ELF-1 (cell line): ENCODE measurements at places on chromosomes 11 and 22.
A peak's percentile ranks its signal among the peaks of the same experiment; 100 is the strongest.

- no peak for DNase-seq
Measured at GRCh38 chr11:40230821-40231220, 1228.6 kb downstream of the LRRC4C start.

GRCh38 chr11:37857726-37858125, 1259.7 kb upstream of the RAG2 start:
- peak; percentile 16 for DNase-seq

GRCh38 chr11:34659096-34659733, 38.3 kb downstream of the EHF start:
- DNase-seq: no peak

DNA sequence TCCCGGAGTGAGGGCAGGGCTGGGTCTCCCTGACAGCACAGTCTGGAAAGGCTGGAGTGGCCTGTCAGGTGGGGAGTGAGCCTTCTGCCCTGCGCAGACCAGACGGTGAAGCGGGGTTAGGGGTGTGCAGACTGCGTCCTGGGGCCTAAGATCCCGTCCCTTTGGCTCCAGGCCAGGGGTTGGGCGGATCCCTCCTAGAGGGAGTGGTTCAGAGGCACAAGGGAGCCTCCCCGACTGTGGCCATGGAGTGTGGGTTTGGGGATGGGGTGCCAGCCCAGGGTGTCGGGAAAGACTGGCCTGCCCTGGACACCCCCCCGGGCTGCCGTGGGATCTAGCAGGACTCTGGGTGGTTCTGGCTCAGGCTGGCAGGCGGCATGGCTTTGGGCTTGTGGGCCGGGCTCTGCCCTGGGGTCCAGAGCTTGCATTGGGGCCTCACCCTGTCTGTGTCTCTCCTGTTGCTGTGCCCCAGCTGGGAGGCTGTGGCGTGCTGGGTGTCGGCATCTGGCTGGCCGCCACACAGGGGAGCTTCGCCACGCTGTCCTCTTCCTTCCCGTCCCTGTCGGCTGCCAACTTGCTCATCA, 19.5 kb downstream of the TSPAN4 start:
- DNase-seq: peak; percentile 90

DNA sequence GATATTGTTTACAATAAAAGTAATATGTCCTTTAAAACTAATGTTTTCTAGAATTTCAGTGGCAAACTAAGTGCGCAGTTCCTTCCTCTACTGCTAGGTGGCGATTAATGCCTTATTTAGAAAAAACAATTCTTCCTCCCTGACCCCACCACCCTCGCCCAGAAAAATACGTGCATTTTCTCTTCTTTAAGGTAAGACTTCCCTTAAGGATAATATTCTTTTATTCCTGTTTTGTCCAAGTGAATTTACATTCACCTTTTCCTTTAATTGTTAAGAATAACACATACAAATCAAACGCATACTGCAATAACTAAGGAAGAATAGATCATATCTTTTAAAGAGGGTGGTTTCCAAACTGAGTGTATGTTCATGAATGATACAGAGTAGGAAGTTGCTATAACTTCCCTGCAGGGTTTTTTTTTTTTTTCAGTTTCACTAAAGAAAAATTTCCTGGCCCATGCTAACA, 17.0 kb upstream of the PSMA1 start:
- DNase-seq: no peak

DNA sequence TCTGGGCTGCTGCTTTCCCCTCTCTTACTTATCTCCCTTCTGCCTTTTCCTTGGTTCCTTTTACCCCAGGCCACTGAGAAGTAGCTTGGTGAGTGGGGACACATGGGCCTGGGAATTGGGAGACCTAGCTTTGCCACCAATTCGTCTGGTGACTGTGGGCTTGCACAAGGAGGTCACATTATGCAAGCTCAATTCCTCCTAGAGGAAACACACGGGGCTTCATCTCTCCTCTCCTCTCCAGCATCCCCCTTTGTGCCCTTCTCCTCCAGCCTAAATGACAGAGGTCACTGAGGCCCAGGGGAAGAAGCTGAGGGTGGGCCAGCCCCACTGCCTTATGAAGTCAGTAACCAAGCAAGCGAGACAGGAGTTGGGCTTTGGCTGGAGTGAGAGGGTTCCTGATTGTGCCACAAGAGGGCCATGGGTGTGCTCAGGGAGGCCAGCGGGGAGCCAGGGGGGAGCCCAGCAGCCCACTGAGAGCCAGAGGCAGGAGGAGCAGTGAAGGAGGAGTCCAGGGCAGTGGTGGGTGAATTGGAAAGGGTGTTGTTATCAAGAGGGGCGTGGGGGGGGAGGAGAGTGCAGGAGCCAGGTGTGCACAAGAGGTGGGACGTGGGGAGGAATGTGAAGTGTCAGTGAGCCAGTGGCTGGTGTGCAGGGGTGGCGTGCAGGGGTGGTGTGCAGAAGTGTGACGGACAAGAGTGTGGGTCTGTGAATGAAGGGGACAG, 2.0 kb downstream of the CLCF1 start:
- peak; percentile 69 for DNase-seq

- no peak for DNase-seq
Measured at GRCh38 chr11:14150878-14151277, 188.4 kb downstream of the SPON1 start.
